Activated CD8-positive, alpha-beta memory T cell treated with anti-CD3 and anti-CD28 coated beads, Interleukin-2, amount 10 ng/mL, durations not matched to agents 7 days and 5 days (primary cell): ENCODE measurements at places on chromosomes 6 and 20. TPM values are rescaled to one million over a fixed set of nuclear protein-coding genes. Genes with fewer than 3 reads are reported as not detected.

GDAP1L1 gene
- not detected for total RNA-seq

GRCh38 chr6:48036316-48036715, 74.7 kb downstream of the PTCHD4 start:
- H3K4me1 ChIP-seq = no peaks in the 10 kb centered on the region
- H3K27ac ChIP-seq = no peak overlapping the region
- DNase-seq = no peak

GRCh38 chr6:14066782-14067406, 50.7 kb upstream of the CD83 start:
- peaks cover 16% of the 10 kb centered on the region for H3K27me3 ChIP-seq
- DNase-seq = no peak
- no peak overlapping the region for H3K27ac ChIP-seq
- no peak overlapping the region for H3K4me3 ChIP-seq
- H3K36me3 ChIP-seq = no peaks in the 10 kb centered on the region
- peaks cover 22% of the 10 kb centered on the region for H3K4me1 ChIP-seq

DNA sequence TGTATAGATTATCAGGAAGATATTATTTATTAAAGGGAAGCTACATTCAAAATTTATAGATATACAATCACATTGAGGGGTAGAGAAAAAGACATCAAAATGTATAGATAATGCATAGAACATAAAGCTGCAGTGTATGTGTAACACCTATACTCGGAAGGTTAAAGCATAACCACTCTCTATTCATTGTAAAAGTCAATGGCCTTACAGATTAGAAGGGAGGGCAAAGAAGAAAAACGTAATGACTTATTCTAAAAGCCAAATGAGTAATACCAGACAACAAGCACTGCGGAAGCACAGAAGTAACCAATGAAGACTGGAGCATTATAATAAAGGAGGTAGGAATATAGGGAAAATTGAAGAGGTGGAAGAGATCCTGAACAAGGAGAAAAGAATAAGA, 11.3 kb downstream of the HBS1L start:
- H3K4me1 ChIP-seq = peaks cover 48% of the 10 kb centered on the region
- H3K4me3 ChIP-seq = no peak overlapping the region
- DNase-seq = no peak

- no peaks in the 10 kb centered on the region for H3K36me3 ChIP-seq
- no peak overlapping the region for H3K27ac ChIP-seq
- H3K4me3 ChIP-seq = no peak overlapping the region
- DNase-seq = no peak
- peaks cover 6% of the 10 kb centered on the region for H3K27me3 ChIP-seq
- no peaks in the 10 kb centered on the region for H3K4me1 ChIP-seq
These were observed 63.1 kb downstream of the TFAP2A start for GRCh38 chr6:10351791-10352190.

DNA sequence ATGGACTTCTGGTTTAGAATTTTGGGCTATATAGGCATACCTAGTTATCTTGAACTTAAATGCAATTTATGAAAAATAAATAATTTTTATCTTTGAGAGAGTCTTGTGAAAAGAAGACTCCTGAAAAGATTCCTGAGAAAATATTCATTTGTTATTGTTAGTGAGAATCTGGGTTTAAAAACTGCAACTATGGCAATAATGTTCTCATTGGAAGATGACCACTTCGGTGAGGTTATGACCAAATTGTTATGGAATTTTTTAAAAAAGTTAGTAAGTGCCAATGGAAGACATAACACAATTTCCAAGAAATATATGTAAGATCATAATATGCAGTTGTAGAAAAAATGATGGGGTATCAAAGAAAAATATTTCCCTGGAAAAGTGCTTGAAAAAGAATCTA, 46.3 kb downstream of the GRIK2 start:
- no peaks in the 10 kb centered on the region for H3K36me3 ChIP-seq
- no peaks in the 10 kb centered on the region for H3K27me3 ChIP-seq
- no peak for DNase-seq
- H3K4me3 ChIP-seq = no peak overlapping the region
- H3K4me1 ChIP-seq = no peaks in the 10 kb centered on the region

GRCh38 chr6:142881761-142882160, 63.2 kb downstream of the HIVEP2 start:
- H3K4me1 ChIP-seq = peaks cover 68% of the 10 kb centered on the region
- no peak for DNase-seq
- H3K36me3 ChIP-seq = peaks cover 27% of the 10 kb centered on the region
- no peak overlapping the region for H3K27ac ChIP-seq
- H3K4me3 ChIP-seq = no peak overlapping the region
- no peaks in the 10 kb centered on the region for H3K27me3 ChIP-seq

GRCh38 chr20:47358672-47359529, 2.4 kb upstream of the ZMYND8 start:
- peak overlapping the region; percentile 41 for H3K27ac ChIP-seq
- H3K36me3 ChIP-seq = peaks cover 13% of the 10 kb centered on the region

ID4 gene
- not detected for total RNA-seq

DNA sequence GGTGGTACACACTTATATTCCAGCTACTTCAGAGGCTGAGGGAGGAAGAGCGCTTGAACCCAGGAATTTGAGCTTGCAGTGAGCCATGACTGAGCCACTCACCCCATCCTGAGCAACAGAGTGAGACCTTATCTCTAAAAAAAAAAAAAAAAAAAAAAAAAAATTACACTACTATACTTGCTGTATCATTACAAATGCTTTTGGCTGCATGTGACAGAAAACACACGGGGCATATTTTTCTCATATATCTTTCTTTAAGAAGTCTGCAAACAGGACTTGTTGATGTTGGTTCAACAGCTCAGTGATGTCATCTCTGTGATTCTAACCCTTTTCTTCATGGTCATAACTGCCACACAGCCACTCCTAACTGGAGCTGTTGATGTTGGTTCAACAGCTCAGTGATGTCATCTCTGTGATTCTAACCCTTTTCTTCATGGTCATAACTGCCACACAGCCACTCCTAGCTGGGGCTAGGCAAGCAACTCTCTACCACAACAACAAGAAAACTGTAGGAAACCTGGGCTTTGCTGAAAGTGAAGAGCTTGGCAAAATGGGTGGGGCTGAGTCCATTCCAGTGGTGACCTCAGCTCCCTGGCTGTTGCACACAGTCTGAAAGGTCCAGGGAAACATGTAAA, 19.8 kb downstream of the MTFR2 start:
- DNase-seq = no peak
- H3K27ac ChIP-seq = no peak overlapping the region
- H3K4me1 ChIP-seq = peaks cover 7% of the 10 kb centered on the region
- H3K4me3 ChIP-seq = no peak overlapping the region
- H3K36me3 ChIP-seq = peaks cover 37% of the 10 kb centered on the region

SPATA25 gene
- 1.2 TPM for total RNA-seq

OR2J2 gene
- total RNA-seq = not detected

GRCh38 chr6:124223611-124224345, 420.1 kb downstream of the NKAIN2 start:
- no peaks in the 10 kb centered on the region for H3K4me1 ChIP-seq
- no peak overlapping the region for H3K4me3 ChIP-seq
- no peak for DNase-seq

DNA sequence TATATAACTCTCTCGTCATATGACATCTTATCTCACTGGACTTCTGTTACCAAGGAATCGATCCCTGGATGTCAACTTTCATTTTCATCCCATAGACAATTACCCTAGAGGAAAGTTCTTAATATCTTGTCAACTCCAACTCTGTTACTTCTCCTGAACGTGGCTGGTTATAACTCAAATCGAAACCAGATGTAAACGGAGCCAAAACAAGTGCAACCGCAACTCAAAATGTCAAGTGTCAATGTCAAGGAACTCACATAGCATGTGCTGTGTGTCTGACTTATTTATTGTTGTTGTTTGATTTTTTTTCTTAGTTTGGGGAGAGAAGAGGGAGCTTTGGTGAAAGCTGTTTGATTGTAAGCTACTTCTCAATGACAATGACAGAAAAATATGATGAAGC, 108.6 kb downstream of the VIP start:
- no peak overlapping the region for H3K4me3 ChIP-seq
- H3K27ac ChIP-seq = no peak overlapping the region
- H3K4me1 ChIP-seq = peaks cover 6% of the 10 kb centered on the region
- H3K27me3 ChIP-seq = peaks cover 26% of the 10 kb centered on the region
- no peaks in the 10 kb centered on the region for H3K36me3 ChIP-seq

GRCh38 chr6:33856655-33857054, 52.9 kb upstream of the MLN start:
- peaks cover 59% of the 10 kb centered on the region for H3K4me1 ChIP-seq
- H3K36me3 ChIP-seq = no peaks in the 10 kb centered on the region
- peak overlapping the region; percentile 65 for H3K27ac ChIP-seq
- peak; percentile 94 for DNase-seq
- H3K27me3 ChIP-seq = peaks cover 26% of the 10 kb centered on the region

ZSCAN23 gene
- 0.56 TPM for total RNA-seq

ISM1 gene
- total RNA-seq = 0.23 TPM

COL11A2 gene
- total RNA-seq = 0.79 TPM

DNA sequence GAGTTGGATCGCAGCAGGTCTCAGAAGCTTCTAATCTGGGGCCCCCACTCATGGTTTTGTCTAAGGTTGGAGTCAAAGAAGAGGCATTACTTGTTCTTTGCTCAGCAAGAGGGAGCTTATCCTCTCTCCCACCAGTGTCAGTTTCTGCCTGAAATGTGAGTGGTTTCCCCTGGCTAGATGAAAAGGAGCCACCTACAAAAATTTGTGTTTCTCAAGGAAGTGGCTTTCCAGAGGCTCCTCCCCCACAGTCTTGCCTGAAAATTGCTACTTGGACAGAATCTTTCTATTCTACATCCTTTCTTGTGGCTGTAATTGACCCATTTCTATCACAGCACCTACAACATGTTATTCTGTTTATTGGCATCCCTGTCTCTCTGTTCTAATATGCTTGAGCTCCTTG, 37.9 kb downstream of the SCML4 start:
- peaks cover 54% of the 10 kb centered on the region for H3K4me1 ChIP-seq
- peak overlapping the region; percentile 86 for H3K27ac ChIP-seq
- H3K36me3 ChIP-seq = no peaks in the 10 kb centered on the region
- peak; percentile 56 for DNase-seq
